Kidney capillary endothelial cell (primary cell): ENCODE measurements at places on chromosomes 3 and 15.

- no peak for DNase-seq
These were observed 151.3 kb upstream of the SLITRK3 start for GRCh38 chr3:165347526-165347925.

DNA sequence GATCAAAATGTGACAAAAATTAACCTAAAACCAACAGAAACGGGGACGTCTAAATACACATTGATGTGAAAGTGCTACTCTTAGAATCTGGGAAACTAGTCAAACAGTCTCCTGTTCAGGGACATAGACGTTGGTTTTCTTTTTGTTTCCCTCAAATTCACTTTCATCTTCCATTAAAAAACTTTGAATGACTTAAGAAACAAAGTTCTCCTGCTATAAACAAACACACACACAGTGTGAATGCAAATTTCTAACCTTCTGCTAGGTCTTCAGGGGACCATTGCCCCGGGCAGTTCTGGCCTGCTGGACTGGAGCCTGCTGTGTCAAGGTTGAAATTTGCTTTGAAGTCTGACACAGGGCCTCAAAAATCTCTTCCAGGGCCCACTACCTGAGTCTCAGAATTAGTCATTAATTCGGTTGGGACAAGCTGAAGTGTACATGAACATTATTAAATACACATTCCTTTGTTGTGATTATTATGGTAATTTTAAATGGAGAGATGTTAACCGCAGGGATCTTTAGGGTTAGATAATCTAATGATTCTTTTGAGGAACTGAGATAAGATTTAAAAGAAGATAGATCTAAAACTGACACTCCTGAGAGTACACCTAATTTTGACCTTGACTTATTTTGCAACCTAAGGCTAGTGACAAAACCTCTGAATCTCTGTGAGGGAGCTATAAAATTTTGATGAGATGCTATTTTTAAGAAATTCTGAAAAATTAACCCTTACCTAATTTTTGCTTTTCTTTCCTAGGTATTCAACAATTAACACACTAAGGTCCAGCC lies 1260.4 kb downstream of the ROBO1 start:
- no peak for DNase-seq

DNA sequence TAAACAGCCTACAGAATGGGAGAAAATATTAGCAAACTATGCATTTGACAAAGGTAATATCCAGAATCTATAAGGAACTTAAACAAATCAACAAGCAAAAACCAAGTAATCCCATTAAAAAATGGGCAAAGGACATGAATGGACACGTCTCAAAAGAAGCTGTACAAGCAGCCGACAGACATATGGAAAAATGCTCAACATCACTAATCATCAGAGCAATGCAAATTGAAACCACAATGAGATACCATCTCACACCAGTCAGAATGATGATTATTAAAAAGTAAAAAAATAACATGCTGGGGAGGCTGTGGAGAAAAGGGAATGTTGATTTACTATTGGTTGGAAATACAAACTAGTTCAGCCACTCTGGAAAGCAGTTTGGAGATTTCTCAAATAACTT lies 30.7 kb upstream of the PPM1L start:
- DNase-seq = no peak

- DNase-seq = no peak
These were observed at the start of gene DVL3 for GRCh38 chr3:184154885-184155643. Gene DVL3, plus strand, starts transcription at chr3:184155377. Its CDS starts 259 bp downstream, at chr3:184155636.

DNA sequence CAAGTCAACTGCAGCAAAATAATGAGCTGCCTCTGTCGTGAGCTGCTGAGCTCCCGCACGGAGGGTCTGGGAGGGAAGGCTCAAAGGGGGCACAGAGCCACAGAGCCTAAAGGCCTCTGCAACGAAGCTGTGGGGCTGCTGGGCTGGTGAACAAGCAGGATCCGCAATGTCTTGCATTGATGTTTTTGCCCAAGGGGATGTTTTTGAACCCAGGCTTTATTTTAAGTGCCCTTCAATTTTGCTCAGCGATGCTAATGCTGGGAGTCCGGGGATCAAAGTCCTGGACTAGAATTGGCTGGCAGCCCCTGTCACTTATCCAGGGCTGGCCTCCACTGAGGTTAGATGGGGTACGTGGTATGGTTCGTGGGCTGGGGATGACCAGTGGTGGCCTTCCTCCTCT lies 240.0 kb downstream of the VPS13C start:
- DNase-seq = no peak

- DNase-seq = no peak
These were observed 60.3 kb upstream of the GPD1L start for GRCh38 chr3:32046102-32046501.

DNA sequence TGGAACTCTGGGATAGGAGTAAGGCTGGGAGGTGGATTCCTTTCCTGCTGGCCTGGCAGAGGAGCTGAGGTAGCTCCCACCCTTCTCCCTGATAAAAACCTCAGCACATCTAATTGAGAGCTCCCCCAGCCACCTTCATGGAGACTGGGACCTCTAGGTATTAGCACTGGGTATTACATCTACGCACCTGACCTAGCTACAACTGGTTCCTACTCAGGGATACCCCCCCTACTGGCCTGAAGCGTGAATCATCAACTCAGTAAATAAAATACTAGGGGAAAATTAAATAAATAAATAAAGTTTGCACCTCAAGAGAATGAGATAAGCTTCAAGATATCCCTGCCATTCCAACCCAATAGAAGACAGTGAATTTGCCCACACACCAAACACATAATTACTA lies 140.4 kb downstream of the NEK10 start:
- DNase-seq = no peak
